ENCODE measurements at places on chromosomes 6 and 20. TPM values are rescaled to one million over a fixed set of nuclear protein-coding genes. Genes with fewer than 3 reads are reported as not detected.

Gene PAK5
- total RNA-seq: not detected

Gene CALHM6
- 0.89 TPM for total RNA-seq

Gene EYS
- total RNA-seq: not detected

Gene CRISP2
- total RNA-seq: not detected

Gene POLR1H
- 34.8 TPM for total RNA-seq

Gene PTK7
- total RNA-seq: 166 TPM

Gene ABCF1
- total RNA-seq: 62.5 TPM

Gene SLC17A2
- not detected for total RNA-seq

Gene SH3BGRL2
- total RNA-seq: 6.7 TPM
